ENCODE measurements at places on chromosomes 3 and 15. TPM values are rescaled to one million over a fixed set of nuclear protein-coding genes. Genes with fewer than 3 reads are reported as not detected.

- DNase-seq = no peak
These were observed 56.7 kb downstream of the UQCC5 start for GRCh38 chr3:52593103-52593502.

Gene IL12A
- total RNA-seq = 0.75 TPM

Gene MINDY2
- total RNA-seq = 25.7 TPM

DNA sequence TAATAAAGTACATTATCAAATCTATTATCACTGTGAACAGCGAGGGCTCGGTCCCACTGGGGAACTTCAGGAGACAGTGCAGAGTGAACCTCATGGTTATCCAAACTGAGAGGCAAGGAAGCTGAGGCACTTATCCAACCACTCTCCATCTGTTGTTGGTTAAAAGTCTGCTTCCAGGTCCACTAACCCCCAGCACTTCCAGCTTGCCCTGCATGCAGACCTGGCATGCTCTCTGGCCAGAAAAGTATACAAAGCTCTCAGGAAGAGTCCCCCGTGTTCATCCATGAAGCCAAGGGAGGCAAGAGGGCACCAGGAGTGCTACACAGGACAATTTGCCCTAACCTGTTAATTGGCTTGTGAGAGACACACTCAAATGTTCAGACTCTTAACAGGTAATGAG, 36.0 kb downstream of the FBN1 start:
- no peak for DNase-seq

Gene NME9
- not detected for total RNA-seq

Gene NR2F2
- 22.9 TPM for total RNA-seq

DNA sequence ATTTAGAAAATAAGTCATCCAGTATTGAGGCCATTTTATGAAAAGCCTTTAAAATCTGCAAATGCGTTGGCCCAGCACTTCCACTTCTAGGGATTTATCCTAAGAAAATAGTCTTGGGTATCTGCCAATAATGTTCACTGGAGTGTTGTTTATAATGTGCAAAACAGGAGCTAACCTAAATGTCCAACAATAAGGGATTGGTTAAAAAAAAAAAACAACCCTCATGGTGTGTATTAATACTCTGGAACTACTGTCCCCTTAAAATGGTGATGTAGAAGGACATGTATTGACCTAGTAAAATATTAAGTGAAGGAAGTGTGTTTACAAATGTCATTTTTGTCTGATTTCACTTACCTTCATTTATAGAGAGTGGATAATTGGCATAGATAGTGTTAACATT, 58.0 kb downstream of the IGF1R start:
- DNase-seq = no peak

Gene MKRN2
- total RNA-seq = 55.6 TPM

DNA sequence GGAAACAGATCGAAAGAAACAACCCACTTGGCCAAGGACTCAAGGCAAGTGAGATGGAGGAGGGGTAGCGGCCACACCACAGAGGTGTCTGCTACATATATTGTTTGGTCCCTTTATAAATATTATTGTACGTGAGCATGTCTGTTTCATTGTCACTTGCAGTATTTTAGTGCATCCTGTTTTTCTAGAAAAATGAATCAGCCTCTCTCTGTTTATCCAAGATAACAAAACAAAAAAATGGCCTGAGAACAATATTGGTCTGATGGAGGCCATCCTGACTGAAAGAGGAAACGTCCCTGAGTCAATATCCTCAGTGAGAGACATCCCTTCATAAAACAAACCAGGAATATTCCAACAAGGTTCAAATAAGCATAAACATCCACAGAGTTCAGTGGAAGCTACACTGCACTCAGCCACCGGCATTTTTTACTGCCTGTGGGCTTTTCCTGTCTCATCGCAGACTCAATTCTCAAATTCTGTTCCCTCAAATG, 42.0 kb downstream of the WWTR1 start:
- no peak for DNase-seq

DNA sequence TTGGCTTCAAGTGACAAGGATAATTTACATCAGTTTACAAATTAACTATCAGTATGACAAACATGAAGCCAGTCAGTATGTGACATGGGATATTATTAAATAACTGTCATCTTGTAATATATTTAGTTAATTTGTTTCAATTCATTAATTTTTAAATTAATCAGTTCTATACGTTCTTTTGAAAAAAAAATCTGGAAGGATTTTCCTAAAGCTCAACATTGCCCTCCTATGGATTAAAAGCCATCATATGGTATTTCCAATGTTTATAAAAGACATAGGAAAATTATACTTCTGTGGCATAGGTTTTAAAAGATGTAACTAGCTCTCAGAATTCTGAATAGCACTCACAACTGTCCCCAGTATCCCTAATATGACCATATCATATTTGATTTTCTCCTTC, 134.4 kb downstream of the PLOD2 start:
- DNase-seq = no peak

- no peak for DNase-seq
These were observed 16.1 kb upstream of the CNTN3 start for GRCh38 chr3:74630602-74631001.

Gene GRAMD2A
- 2.4 TPM for total RNA-seq

Gene MESD
- 25.9 TPM for total RNA-seq

Gene RTP1
- not detected for total RNA-seq

GRCh38 chr15:48766196-48766595, 44.7 kb downstream of the CEP152 start:
- DNase-seq = no peak

Gene BFSP2
- total RNA-seq = 0.96 TPM

GRCh38 chr15:89072277-89072869, 15.9 kb upstream of the ABHD2 start:
- DNase-seq = no peak

- no peak for DNase-seq
These were observed 19.9 kb upstream of the TATDN2 start for GRCh38 chr3:10228248-10228950.

Gene PLA2G4D
- total RNA-seq = not detected

Gene PRSS50
- total RNA-seq = 0.29 TPM

DNA sequence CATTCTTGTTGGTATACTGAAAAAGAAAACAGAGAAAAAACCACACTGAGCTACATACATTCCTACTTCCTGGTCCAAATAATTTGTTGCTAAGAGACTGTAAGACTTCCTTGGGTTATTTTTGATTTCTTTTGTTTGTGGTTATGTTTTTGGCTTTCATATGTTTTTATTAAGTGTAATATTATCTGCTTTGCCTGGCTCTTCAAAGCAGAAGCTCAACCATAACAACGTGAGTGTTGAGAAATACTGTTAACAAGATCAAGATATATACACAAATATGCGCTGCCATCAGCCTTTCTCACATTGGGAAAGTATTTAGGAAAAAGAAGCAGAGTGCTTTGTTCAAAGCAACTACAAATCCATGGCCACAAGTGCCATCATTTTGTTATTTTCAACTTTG, 556.2 kb upstream of the CBLB start:
- no peak for DNase-seq

Data from kidney epithelial cell (primary cell).